ENCODE measurements at places on chromosomes 5 and 9. TPM values are rescaled to one million over a fixed set of nuclear protein-coding genes. Genes with fewer than 3 reads are reported as not detected.

The PRUNE2 gene
- 0.27 TPM for total RNA-seq

The FCN2 gene
- not detected for total RNA-seq

The FAF2 gene
- total RNA-seq, result 44.1 TPM

The PLAC8L1 gene
- total RNA-seq, result 0.74 TPM

The TMEM232 gene
- total RNA-seq, result 0.80 TPM

The GLIPR2 gene
- total RNA-seq, result 30.1 TPM

The PTPRD gene
- 1.5 TPM for total RNA-seq

DNA sequence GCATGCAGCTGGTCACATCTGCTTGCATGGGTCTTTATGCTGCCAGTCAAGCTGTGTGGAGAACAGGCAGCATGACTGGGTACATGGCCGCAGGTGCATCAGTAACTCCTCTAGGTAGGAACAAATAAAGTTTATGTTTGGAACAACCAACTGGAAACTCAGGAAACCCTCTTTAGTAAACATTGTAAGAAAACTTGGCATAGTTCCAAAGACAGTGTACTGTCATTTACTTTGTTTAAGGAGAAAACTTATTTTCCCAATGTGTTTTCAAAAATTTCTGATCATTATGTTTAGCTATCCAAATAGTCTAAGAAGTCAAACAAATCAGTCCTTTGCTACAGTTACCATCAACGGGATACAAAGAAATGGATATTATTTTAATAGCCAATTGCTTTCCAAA lies 386.0 kb downstream of the CHSY3 start:
- H3K4me1 ChIP-seq, result no peaks in the 10 kb centered on the region
- no peaks in the 10 kb centered on the region for H3K27me3 ChIP-seq
- no peak overlapping the region for H3K27ac ChIP-seq
- H3K4me3 ChIP-seq, result no peak overlapping the region
- DNase-seq, result no peak

- no peak overlapping the region for H3K27ac ChIP-seq
- H3K4me1 ChIP-seq, result no peaks in the 10 kb centered on the region
- no peak overlapping the region for H3K4me3 ChIP-seq
These were observed 24.6 kb downstream of the GFI1B start for GRCh38 chr9:133003071-133003461.

GRCh38 chr5:1222147-1222546 lies 3.0 kb upstream of the SLC6A18 start:
- no peak overlapping the region for H3K27ac ChIP-seq
- H3K4me1 ChIP-seq, result no peaks in the 10 kb centered on the region
- no peaks in the 10 kb centered on the region for H3K27me3 ChIP-seq
- DNase-seq, result no peak

- H3K36me3 ChIP-seq, result no peaks in the 10 kb centered on the region
- H3K4me1 ChIP-seq, result no peaks in the 10 kb centered on the region
- H3K27ac ChIP-seq, result no peak overlapping the region
- H3K27me3 ChIP-seq, result no peaks in the 10 kb centered on the region
These were observed 590.5 kb upstream of the RORB start for GRCh38 chr9:73906671-73907070.

DNA sequence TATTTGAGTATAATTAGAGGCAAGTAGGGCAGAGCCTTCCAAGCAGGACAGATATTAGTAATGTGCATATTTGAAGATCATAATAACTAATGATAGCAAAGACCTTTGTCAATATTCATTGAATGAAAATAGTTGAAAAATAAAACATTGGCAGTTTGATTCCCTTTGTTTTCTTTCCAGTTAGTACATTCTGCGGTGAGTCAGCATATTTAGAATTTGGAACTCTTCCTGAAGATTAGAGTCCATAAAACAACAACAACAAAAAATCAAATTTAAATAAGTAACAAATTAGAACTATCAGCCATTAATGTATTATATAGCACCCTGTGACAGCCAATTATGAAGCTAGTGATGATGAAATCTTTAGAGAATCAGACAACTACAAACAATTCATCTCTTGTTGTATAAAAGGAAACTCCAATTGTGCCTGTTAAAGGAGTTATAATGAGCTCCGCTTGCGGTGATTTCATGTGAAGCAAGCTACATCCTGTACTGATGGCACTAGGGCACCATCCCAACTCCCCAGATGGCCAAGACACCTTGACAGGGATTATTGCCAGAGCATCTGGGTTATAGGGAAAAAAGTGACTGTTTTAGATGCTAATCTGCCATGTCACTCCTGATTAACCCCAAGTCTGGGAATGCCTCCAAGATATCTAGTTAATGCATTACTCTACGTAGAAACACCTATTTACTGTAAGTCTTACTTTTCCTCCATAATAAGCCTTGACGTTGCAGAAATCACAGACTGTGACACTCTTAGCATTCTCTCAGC lies 6.8 kb downstream of the IFNA8 start:
- H3K27ac ChIP-seq, result no peak overlapping the region
- DNase-seq, result no peak
- no peak overlapping the region for H3K4me3 ChIP-seq
- H3K27me3 ChIP-seq, result peaks cover 28% of the 10 kb centered on the region
- no peaks in the 10 kb centered on the region for H3K4me1 ChIP-seq
- H3K36me3 ChIP-seq, result no peaks in the 10 kb centered on the region

- peaks cover 33% of the 10 kb centered on the region for H3K27me3 ChIP-seq
- H3K36me3 ChIP-seq, result no peaks in the 10 kb centered on the region
- H3K4me3 ChIP-seq, result no peak overlapping the region
- DNase-seq, result no peak
These were observed 180.3 kb upstream of the NFIL3 start for GRCh38 chr9:91603932-91604331.

- no peaks in the 10 kb centered on the region for H3K36me3 ChIP-seq
- no peak overlapping the region for H3K27ac ChIP-seq
- H3K4me3 ChIP-seq, result no peak overlapping the region
- H3K4me1 ChIP-seq, result no peaks in the 10 kb centered on the region
These were observed 14.3 kb downstream of the GRIA1 start for GRCh38 chr5:153504726-153505125.

GRCh38 chr5:43425983-43426382 lies 13.8 kb upstream of the CCL28 start:
- H3K36me3 ChIP-seq, result no peaks in the 10 kb centered on the region
- no peak overlapping the region for H3K4me3 ChIP-seq
- DNase-seq, result no peak
- no peaks in the 10 kb centered on the region for H3K4me1 ChIP-seq

GRCh38 chr5:131589510-131590348 lies 45.3 kb downstream of the RAPGEF6 start:
- no peak overlapping the region for H3K4me3 ChIP-seq
- peaks cover 35% of the 10 kb centered on the region for H3K4me1 ChIP-seq
- no peaks in the 10 kb centered on the region for H3K27me3 ChIP-seq
- DNase-seq, result no peak

DNA sequence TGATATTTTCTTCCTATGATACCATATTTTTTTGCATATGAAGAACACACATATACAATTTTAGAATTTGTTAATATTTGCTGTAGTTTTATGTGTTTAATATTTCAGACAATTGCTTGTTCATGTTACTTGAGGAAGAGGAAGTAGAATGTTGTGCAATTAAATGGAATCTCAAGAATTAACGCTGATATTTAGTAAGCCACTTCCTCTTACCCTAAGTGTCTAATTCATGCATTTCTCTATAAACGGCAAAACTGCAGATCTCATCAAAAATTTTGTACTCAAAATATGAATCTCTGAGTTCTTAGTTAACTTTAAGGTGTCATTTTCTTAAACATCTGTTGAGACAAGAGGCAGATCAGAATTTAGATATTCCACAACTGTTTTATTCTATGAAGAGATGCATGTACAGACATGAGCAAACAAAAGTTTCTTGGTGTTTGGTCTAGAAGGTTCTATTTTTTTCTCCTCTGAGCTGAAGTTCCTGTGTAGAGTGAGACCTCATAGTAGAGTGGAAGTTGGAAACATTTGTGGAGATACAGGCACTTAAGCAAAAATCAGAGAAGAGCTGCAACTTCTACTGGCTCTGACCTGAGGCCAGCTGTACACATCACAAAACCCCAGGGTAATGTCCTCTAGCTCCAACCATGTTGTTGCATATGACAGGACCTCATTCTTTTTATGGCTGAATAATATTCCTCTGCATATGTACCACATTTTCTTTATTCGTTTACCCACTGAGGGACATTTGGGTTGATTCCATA lies 16.6 kb upstream of the TGFBI start:
- no peak for DNase-seq
- no peaks in the 10 kb centered on the region for H3K36me3 ChIP-seq
- H3K27me3 ChIP-seq, result peaks cover 38% of the 10 kb centered on the region
- H3K4me1 ChIP-seq, result no peaks in the 10 kb centered on the region

DNA sequence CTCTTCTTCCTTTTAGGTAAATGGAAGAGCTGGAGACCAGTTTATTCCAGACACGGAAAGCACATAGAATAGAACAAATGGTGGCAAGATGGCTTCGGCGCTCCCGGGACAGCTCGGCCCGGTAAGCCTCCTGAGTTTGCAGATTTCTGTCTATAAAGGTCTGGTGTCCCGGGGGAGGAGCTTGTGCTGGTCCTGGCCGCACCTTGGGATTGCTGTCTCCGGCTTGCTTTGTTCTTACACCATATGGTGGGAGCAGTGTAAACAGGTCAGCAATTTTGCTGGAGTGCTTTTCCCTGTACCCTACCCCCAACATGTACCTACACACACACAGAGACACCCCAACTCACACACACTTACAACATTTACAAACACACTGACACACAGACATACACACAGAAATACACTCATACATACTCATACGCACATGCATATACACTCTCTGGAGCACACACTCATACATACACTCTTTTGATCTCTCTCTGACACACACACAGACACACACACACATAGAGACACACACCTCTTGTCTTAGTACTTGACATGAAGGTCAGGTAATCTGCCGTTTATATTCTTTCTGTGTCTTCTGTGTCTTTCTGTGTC lies 42.0 kb downstream of the FRMPD1 start:
- no peak for DNase-seq
- H3K36me3 ChIP-seq, result no peaks in the 10 kb centered on the region
- H3K27me3 ChIP-seq, result peaks cover 34% of the 10 kb centered on the region
- H3K4me1 ChIP-seq, result no peaks in the 10 kb centered on the region
- no peak overlapping the region for H3K4me3 ChIP-seq

- no peak overlapping the region for H3K27ac ChIP-seq
- H3K27me3 ChIP-seq, result no peaks in the 10 kb centered on the region
- no peaks in the 10 kb centered on the region for H3K36me3 ChIP-seq
These were observed 5.1 kb upstream of the PTBP3 start for GRCh38 chr9:112338561-112338960.

DNA sequence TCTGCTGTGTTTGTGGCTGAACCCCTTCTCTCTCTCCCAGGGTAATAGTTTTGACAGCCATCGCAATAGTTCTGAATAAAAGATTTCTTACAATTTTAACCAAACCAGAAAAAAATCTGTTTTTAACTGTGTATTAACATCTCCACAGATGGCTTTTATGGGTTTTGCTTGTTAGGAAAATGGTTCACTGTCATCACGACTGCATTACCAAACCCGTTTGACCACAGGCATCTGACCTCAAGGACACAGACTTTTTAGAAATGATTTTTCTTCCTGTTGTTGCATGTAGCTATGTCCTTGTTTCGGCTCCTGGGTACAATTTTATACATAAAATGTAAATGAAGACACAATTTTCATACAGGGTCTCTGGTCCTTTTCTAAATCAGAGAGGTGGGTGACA lies 316.1 kb downstream of the IRX1 start:
- DNase-seq, result no peak
- H3K27ac ChIP-seq, result no peak overlapping the region
- H3K4me3 ChIP-seq, result no peak overlapping the region
- H3K27me3 ChIP-seq, result no peaks in the 10 kb centered on the region

- no peaks in the 10 kb centered on the region for H3K27me3 ChIP-seq
- no peak overlapping the region for H3K4me3 ChIP-seq
- H3K36me3 ChIP-seq, result no peaks in the 10 kb centered on the region
- no peak overlapping the region for H3K27ac ChIP-seq
- DNase-seq, result no peak
These were observed 10.5 kb upstream of the IPPK start for GRCh38 chr9:92680166-92681119.

- DNase-seq, result peak; percentile 41
- H3K4me3 ChIP-seq, result no peak overlapping the region
- H3K36me3 ChIP-seq, result no peaks in the 10 kb centered on the region
- no peaks in the 10 kb centered on the region for H3K27me3 ChIP-seq
These were observed 18.7 kb upstream of the PTPDC1 start for GRCh38 chr9:94065535-94065961.

DNA sequence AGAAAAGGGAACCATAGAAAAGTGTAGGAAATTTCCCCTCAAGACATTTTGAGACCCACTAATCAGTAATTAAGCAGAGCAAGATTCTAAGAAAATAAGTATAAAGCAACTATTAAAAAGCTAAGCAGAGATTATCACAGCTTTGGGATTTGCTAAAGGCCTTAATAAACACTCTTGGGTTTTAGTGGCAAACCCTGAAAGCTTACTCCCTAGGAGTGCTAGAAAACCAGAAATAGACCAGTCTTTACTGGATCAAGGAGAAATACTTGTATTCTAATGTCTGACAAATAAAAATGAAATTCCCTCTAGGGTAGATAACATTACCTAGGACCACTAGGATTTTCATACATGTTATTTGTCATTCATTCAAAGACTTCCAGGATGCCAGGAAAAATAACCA lies 510.8 kb downstream of the SPATA31D1 start:
- no peaks in the 10 kb centered on the region for H3K4me1 ChIP-seq
- H3K27ac ChIP-seq, result no peak overlapping the region
- no peak for DNase-seq
- no peak overlapping the region for H3K4me3 ChIP-seq
- H3K27me3 ChIP-seq, result no peaks in the 10 kb centered on the region
- no peaks in the 10 kb centered on the region for H3K36me3 ChIP-seq

Data from activated T-helper 2 cell treated with anti-CD3 and anti-CD28 coated beads, Interferon-gamma antibody, Interleukin-2, Interleukin-4, amounts not matched to agents 10 μg/mL and 5 μg/mL and 100 μg/mL, durations not matched to agents 14 hours and 24 hours and 36 hours (primary cell).